Uterine smooth muscle cell (primary cell): ENCODE measurements at places on chromosomes 6 and 20. TPM values are rescaled to one million over a fixed set of nuclear protein-coding genes. Genes with fewer than 3 reads are reported as not detected.

Gene SLC32A1
- not detected in 2 replicates for total RNA-seq

Gene EDN1
- 0.75 and 1.3 TPM in 2 replicates for total RNA-seq

Gene RAE1
- total RNA-seq, result 33.1 and 33.3 TPM in 2 replicates

Gene PDYN
- not detected in 2 replicates for total RNA-seq

Gene RNF5
- 29.0 and 30.9 TPM in 2 replicates for total RNA-seq

Gene PKHD1
- not detected in 2 replicates for total RNA-seq

Gene DPPA5
- not detected in 2 replicates for total RNA-seq

Gene CCDC170
- 0.22 and 1.6 TPM in 2 replicates for total RNA-seq

Gene C6orf132
- total RNA-seq, result 1.00 and 1.5 TPM in 2 replicates

Gene CST2
- not detected in 2 replicates for total RNA-seq

Gene MICB
- 11.6 and 21.9 TPM in 2 replicates for total RNA-seq

Gene MMP24
- total RNA-seq, result 0.11 and 0.12 TPM in 2 replicates

Gene NNAT
- 1.2 and 1.8 TPM in 2 replicates for total RNA-seq

Gene PEX6
- total RNA-seq, result 24.9 and 68.6 TPM in 2 replicates

Gene SDC4
- 129 and 156 TPM in 2 replicates for total RNA-seq

Gene MEP1A
- not detected in 2 replicates for total RNA-seq

Gene CALHM4
- not detected in 2 replicates for total RNA-seq
